ENCODE measurements at places on chromosomes 7 and 10.

- no peak for DNase-seq
Observed at GRCh38 chr7:87506246-87507180, 31.0 kb upstream of the ABCB4 start.

GRCh38 chr7:155998766-155999630 is 186.7 kb upstream of the SHH start:
- no peak for DNase-seq

GRCh38 chr7:114650491-114650890 is 235.9 kb downstream of the FOXP2 start:
- DNase-seq, result peak; percentile 14

DNA sequence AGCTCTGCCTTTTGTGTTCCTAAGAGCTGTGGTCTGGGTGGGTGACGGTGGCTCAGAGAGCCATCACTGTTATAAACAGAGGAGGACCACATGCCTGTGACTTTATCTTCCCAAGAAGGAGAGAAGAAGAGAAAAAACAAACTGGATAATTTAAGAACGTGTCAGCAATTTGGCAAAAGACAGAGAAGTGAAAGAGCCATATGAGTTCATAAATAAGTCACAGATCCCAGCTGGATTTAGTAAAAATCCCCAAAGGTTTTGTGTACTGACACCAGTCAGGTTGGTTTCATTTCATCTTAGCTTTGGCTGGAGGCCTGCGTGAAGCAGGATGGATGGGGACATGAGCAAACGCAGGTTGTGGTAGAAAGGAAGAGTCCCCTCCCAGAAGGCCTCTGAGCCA is 120.7 kb downstream of the CXCL12 start:
- DNase-seq, result no peak

- no peak for DNase-seq
Observed at GRCh38 chr7:26784118-26784517, 80.3 kb downstream of the SKAP2 start.

DNA sequence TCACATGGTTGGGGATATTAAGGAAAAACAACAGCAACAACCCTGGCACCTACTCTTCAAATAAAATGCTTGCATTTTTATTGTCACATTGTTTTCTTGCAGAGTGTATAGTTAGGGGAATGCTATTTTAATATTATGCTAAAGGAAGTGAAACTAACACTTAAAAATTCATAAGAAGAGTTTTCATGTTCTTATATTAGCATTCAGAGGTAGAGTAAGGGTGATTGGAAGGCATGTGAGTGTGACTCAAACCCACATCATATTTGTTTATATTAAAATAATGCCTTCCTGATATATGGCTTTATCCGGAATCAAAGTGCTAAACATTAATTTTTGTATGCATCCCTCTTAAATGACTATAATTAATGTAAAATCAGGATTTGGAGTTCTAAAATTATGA is 59.8 kb upstream of the TES start:
- no peak for DNase-seq

- no peak for DNase-seq
Observed at GRCh38 chr7:5356751-5357119, 66.9 kb downstream of the TNRC18 start.

DNA sequence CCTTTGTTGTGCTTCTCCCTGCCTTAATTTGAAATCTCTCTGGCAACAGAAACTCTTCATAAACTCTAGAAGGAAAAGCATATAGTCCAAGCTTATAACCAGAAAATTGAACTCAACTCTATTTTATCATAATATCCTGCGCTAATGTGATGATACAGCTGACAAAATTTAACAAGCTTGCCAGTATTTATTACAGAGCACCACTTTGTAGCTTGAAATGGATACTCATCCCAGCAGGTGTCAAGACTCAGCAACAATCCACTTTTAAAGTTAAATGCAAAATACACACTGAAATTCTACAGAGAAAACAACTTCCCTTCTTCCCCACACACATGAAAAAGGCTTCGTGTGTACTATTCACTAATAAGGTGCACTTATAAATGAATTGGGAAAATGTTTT is 228.9 kb downstream of the AGMO start:
- peak; percentile 89 for DNase-seq

- no peak for DNase-seq
Observed at GRCh38 chr10:3107426-3107961, 40.1 kb downstream of the PFKP start.

DNA sequence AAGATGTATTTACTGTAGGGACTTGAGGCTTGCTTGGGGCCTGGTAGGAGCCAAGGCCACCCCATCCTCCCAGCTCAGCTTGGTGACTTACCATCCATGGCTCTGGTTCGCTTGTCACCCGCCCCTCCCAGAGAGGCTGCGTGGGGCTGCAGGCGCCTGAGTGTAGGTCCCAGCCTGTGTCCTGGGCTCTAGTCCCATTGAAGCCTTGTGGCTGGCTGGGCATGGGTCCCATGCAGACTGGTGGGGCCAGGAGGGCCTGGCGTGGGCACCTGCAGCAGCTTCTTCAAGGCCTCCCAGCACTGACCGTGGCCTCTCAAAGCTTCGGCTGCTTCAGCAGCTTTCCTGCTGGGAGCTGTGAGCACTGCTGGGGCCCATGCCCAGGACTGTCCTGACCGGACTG is 118.1 kb downstream of the INPP5A start:
- DNase-seq, result no peak

DNA sequence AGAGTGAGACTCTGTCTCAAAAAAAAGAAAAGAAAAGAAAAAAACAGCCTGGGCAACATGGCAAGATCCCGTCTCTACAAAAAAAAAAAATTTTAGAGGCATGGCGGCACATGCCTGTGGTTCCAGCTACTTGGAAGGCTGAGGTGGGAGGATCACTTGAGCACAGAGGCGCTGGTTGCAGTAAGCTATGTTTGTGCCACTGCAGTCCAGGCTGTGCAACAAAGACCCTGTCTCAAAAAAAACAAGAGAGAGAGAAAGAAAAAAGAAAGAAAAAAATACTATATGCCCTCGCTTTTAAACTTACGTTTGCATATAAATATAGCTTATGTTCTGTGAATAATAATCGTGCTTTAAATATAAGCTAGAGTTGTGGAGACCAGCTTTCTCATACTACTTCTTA is 11.2 kb downstream of the HACD1 start:
- DNase-seq, result no peak

DNA sequence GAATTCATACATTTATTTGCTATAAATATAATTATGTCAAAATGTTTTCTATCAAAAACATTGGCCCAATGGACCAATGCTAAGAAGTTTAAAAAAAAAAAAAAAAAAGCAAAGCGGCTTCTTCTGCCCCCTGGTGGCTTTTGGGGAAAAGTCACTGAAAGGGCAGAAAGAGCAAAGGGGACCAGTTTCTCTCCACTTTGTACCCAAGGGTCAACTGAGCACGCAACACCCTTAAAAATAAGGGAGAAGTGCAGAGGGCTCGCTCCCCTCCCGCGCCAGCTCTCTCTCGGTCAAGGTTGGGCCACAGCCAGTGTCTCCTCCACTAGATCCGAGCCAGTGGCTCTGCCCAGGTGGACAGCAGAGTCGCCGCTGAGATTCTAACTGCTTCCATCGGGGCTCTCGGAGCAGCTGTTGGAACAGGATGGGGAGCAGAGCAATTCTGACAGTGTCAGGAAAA is 136.4 kb upstream of the FGFR2 start:
- no peak for DNase-seq

DNA sequence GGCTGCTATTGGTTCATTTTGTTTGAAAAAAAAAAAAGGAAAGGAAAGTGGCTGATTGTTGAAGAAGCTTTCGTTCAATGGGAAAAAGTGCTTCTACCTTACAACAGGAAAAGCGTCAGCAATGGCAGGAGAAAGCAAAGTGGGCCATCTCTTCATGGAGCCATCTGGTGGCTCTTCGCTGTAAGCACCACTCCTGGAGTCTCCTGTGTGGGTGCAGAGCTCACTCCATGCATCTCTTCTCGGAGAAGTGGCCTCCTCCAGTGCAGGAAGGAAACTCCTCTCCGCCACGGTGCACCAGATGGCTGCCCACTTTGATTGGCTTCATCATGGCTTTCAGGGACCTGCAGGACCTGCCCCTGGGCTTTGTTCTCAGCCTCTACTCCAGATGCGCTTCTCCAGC is 250.9 kb downstream of the PTEN start:
- DNase-seq, result no peak

DNA sequence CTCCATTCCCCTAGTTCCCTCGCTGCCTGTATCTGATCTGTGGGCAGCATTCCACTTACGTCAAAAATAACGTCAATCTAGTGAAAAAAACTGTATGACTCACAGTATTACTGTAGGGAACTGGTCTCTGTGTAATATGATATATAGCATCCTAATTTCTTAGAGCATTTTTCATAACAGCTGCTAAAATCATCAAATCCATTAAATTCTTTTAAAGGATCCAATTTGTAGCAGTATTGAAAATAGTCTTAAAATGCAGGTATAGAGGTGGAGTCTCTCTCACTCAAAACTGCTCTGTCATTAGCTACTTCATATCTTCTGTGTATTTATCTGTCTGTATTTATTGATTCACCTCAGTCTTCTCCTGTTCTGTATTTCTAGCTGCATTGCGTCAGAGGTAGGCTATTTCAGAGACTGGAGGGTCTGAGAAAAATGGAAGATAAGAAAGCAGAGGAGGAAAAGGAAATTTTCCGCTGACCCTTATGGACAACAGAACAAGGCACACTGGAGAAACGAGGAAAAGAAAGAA is 59.9 kb downstream of the PON1 start:
- DNase-seq, result no peak

DNA sequence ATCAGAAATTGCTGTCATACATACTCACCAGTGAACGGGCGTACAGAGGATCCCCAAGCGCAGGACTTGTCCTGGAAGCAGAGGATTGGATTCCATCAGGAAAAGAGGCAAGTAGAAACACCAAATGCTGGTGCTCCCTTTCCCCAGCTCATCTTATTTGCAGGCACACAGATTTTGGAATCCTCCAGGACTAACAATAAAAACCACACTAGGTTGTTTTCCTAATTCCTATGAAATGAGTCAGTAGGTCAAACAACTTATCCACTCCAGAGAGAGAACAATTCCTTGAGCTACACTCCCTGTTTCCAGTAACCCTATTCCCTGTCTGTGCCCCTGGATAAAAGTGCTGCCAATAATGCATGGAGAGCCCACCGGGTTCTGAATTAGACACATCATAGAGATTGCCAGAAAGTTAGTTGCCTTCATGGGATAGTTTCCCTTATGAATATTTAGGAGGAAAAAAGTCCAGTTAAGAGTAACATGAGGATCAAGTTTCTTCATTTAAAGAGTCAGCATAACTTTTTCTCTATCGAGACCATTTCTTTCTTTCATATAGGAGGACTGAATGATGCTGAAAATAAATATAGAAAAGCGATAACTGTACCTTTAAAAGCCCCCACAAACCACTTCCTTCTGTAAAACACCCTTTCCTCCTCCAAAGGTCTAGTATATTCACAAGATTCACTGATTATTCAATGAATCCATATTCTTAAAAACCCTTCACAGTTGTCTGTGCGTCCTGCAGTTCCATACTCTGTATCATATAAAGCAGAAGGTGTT is 178.3 kb upstream of the KLF14 start:
- DNase-seq, result no peak

- DNase-seq, result no peak
Observed at GRCh38 chr7:128415217-128415785, 5.5 kb upstream of the IMPDH1 start.

GRCh38 chr7:137169282-137169698 is 174.2 kb downstream of the PTN start:
- peak; percentile 57 for DNase-seq

GRCh38 chr7:44384586-44385433 is 59.4 kb upstream of the CAMK2B start:
- no peak for DNase-seq

- no peak for DNase-seq
Observed at GRCh38 chr10:73914036-73914435, 3.1 kb downstream of the PLAU start.

- no peak for DNase-seq
Observed at GRCh38 chr10:63596924-63597323, 75.7 kb downstream of the REEP3 start.

- no peak for DNase-seq
Observed at GRCh38 chr7:84913731-84914130, 273.1 kb downstream of the SEMA3D start.

DNA sequence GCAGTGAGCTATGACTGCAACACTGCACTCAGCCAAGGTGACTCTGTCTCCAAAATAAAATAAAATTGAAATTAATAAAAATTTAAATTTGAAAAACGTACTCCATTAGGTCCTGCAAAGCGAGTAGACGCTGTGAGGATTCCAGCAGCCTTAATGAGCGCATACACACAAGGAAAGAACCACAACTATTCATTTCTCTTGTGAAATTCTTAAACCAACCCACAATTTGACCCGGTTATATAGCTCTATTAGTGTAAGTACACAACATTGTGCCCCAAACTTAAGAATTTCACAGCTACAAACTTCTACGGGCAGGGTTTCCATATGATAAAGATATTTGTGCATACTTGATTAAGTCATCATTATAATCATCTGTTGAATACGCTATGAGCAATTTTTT is 84.4 kb downstream of the PARD3 start:
- no peak for DNase-seq

DNA sequence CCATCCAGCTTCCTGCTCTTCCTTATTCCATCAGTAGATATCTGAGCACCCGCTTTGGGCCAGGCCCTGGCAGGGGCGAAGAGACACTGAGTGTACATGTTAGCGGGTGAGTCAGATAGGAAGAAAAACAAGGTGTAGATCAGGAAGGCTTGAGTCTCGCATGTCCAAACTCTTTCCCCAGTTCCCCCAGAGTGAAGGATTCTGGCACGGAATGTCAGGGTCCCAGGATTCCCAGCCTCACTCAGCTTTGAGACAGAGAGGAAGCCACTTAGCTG is 24.1 kb upstream of the CHST15 start:
- DNase-seq, result no peak

GRCh38 chr10:48612236-48612943 is 7.5 kb upstream of the ARHGAP22 start:
- DNase-seq, result no peak

GRCh38 chr7:46387646-46388045 is 466.6 kb upstream of the IGFBP3 start:
- DNase-seq, result no peak

GRCh38 chr10:84613336-84614021 is 285.1 kb downstream of the CCSER2 start:
- DNase-seq, result peak; percentile 38

DNA sequence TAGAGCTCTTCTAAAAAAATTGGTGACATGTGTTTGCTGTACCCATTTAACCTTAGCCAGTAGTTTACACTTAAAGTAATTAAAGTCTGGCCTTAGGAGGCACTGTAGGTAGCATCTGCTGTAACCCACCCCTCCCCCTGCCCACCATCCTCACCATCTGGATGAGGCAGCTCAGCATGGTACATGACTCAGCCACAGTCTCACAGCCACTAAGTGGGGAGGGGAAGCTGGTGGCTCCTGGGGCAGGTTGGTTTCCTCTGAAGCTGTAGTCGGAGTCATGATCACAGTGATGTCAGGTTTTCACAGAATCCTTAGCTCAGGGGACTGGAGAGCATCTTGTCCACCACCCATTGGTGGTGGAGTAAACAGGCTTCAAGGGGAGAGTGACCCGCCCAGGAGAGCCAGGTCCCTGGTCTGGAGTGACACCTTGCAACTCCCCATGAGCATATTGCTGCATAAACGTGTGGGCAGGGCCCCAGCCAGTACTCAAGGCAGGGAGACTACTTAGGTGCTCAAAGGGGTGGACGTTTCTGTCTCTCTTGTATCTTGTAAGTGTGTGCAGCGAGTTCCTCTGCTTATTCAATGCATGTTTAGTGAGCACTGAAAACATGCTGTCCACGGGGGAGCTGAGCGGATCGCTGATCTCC is 125.9 kb downstream of the GRK5 start:
- DNase-seq, result no peak

- DNase-seq, result no peak
Observed at GRCh38 chr10:31774299-31774900, 154.2 kb downstream of the ARHGAP12 start.

GRCh38 chr10:86556933-86557649 is 35.5 kb upstream of the WAPL start:
- DNase-seq, result peak; percentile 81
